Trophoblast cell (in vitro differentiated cells and primary cell): ENCODE measurements at places on chromosomes 5 and 9.

- DNase-seq: no peak
Observed at GRCh38 chr9:109422641-109423040, 75.5 kb downstream of the PTPN3 start.

- DNase-seq: no peak
Observed at GRCh38 chr9:18056269-18056992, 417.5 kb upstream of the ADAMTSL1 start.

DNA sequence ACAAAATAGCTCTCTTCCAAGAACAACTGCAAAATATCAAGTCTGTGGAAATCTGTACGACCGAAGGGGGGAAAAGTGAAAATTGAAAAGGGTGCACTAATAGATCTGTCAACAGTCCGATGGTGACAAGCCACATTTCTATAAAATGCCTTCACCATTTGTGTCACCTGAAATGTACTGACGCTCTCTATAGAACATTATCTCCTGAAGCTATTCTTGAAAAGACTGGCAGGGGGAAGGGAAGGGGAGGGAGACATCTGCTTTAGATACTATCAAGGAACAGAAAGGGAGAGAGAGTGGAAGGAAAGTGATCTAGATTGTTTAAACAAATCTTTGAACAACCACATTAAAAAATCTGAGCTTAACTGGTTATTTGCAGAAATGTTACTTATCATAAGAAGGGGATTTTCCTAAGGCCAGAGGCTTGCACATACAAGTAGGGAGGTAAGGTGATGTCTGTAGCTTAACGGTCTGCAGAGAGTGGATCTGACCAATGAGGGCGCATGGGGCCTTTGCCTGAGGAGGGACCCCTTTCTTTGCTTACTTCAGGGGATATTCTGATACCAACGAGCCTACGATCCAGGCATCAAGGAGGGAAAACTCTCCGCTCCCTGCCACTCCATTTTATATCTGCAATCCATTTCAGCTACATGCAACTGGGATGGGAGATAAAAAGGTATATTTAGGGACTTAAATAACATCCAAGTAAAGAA lies 92.1 kb downstream of the CRB2 start:
- no peak for DNase-seq

- peak; percentile 89 for DNase-seq
Observed at GRCh38 chr9:129981180-129981907, 61.6 kb downstream of the FNBP1 start.

DNA sequence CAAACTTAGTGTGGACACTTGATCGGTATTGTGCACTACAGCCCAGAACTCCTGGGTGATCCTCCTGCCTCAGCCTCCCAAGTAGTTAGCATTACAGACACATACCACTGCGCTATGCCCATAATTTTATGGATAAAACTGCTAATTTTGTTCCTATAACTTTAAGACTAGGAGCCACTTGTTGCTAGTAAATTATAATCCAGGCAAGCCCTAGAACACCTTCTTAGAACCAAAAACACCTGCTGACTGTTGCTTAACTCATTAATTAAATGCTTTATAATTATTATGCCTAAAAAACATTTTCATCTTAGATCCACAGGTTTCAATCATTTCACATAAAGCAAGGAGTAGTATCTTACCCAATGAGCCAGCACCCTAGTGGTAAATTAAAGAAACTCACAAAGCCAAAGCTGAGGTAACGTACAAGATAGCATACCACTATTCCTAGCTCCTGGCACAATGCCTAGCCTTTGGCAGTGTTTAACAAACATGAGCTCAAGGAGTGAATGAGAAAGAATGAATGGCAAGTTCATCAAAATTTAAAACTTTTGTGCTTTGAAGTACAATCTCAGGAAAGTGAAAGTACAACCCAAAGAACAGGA lies 5.4 kb downstream of the MRPS27 start:
- DNase-seq: no peak

DNA sequence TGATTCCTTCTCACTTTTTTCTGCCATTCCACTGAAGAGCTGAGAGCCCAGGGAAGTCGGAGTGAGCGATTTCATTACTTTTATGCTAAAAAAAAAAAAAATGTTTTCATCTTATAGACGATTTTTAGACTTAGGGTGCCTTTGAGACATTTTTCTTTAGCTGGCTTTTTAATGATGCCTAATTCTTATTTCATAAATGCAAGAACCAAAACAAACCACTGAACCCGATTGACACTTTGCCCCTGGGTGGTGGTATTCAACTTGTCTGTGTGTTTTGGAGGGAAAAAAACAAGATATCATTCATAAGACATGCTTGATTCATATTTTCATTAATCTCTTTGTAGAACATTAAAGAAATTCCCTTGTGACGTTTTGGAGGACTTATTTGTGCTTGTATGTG lies 2.4 kb downstream of the TLE4 start:
- DNase-seq: no peak

GRCh38 chr5:158922263-158922592 lies 177.5 kb downstream of the EBF1 start:
- no peak for DNase-seq

DNA sequence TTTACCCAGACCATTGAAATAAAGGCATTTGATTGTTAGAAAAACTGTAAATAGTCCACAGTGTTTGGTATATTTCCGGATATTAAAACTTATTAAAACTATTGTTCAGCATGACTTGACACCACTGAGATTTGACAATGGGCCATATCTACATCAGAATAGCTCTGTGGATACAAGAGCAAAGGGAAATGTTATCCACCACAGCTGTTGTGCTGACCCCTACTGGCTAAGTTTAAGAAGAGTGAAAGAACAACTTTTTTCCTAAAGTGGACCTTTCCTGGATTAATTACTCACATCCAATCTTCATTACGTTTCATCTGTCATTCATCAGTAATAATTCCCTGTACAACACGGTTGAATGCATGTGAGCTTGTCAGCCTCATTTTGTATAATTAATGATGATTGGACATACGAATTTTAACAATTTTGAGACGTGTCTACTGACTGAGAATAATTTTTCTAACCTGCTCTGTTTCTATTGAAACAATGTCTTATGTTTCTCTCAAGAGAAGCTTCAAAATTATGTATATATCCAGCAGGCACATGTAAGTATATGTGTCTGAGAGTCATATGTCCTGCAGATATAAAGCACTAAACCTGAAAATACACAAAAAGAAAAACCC lies 1952.6 kb downstream of the MAT2B start:
- no peak for DNase-seq

DNA sequence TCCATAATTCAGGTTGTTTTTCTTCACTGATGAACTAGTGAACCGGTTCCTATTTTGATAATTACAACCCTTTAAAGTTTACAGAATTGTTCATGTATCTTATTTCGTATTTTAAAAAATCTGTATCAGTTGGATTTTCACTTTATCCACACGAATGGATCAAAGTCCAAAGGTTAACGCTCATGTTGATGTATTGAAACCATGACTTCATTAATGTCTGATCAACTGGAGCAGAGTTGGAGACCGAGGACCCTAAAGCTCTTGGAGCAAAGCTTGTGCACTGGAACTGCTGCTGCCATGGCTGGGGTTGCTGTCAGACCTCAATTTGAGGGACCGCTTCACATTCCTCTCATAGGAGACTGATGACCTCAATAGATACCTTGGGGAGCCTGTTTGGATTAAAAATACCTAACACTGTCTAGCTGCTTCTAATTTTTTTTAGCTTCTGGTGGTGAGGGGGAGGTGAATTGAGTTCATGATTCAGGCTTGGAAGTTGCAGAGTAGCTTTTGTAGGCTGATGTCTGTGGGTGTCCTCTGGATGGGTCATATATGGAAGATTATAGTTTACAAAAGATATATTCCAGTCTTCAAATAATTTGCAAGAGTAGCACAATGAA lies 45.1 kb downstream of the KIAA1958 start:
- no peak for DNase-seq

DNA sequence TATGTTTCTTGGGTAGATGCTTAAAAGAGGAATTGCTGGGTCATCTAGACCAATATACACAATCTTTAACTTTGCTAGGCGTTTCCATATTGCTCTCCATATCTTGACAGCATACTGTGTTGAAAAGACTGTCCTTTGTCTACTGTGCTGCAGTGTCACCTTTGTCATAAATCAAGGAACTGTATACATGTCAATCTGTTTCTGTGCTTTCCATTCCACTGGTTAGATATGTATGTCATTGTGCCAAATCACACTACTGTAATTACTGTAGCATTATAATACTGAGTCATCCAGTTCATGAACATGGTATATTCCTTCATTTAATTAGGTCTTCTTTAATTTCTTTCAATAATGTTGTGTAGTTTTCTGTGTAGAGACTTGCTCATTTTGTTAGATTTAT lies 149.7 kb upstream of the RASGRF2 start:
- DNase-seq: no peak

DNA sequence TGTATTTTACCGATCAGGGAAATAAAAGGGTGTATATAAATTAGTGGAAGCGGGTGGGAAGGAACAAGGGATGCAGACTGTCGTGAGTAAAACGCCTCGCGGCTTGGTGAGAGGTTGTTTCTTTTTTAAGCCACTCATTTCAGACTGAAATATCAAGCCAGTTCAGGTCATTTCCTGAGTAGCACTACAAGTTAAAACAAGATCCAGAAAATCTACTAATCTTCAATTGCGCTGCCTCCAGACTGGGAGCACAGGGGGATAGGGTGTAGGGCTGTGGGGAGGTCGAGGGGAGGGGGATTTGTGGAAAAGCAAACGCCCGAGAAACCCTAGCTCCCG lies 140.8 kb downstream of the TSSK1B start:
- peak; percentile 25 for DNase-seq

- DNase-seq: no peak
Observed at GRCh38 chr9:127654619-127655018, 42.5 kb downstream of the STXBP1 start.
